T-cell (primary cell): ENCODE measurements at places on chromosomes 5 and 9.

DNA sequence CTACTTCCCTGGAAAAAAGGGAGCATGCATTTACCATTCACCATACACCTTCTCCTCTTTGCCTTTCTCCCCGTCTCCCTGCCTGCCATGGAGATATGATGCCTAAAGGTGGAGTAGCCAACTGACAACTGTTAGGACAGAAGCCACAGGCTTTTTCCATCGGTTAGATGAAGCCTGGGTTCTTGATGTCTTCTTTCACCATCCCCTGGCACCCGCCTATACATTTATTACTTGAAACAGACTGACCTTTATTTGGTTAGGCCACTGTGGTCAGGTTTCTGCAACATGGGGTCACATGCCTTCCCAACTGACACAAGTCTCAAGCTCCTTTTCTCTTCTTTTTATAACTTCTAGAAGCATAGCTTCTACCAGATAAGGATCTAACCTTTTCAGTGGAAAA is 7.1 kb downstream of the LCP2 start:
- H3K27ac ChIP-seq: peak overlapping the region; percentile 88
- H3K4me3 ChIP-seq: no peak overlapping the region
- DNase-seq: no peak

- no peak overlapping the region for H3K4me3 ChIP-seq
- H3K36me3 ChIP-seq: peaks cover 4% of the 10 kb centered on the region
- no peak for DNase-seq
- no peak overlapping the region for H3K27ac ChIP-seq
- no peaks in the 10 kb centered on the region for H3K27me3 ChIP-seq
These were observed 17.7 kb downstream of the PLGRKT start for GRCh38 chr9:5419987-5420386.

- DNase-seq: no peak
- peaks cover 21% of the 10 kb centered on the region for H3K27me3 ChIP-seq
- peaks cover 22% of the 10 kb centered on the region for H3K4me1 ChIP-seq
- peak overlapping the region; percentile 45 for H3K4me3 ChIP-seq
These were observed 1.7 kb downstream of the TLE1 start for GRCh38 chr9:81687521-81688261.

GRCh38 chr5:142746532-142747433 is 23.4 kb upstream of the ARHGAP26 start:
- no peak overlapping the region for H3K27ac ChIP-seq
- no peak overlapping the region for H3K4me3 ChIP-seq
- no peaks in the 10 kb centered on the region for H3K36me3 ChIP-seq
- H3K4me1 ChIP-seq: no peaks in the 10 kb centered on the region

GRCh38 chr5:128038643-128039042 is 44.9 kb upstream of the SLC12A2 start:
- H3K36me3 ChIP-seq: peaks cover 2% of the 10 kb centered on the region
- DNase-seq: no peak
- no peaks in the 10 kb centered on the region for H3K27me3 ChIP-seq
- no peaks in the 10 kb centered on the region for H3K4me1 ChIP-seq

GRCh38 chr5:401146-402034 is 41.6 kb upstream of the EXOC3 start:
- DNase-seq: no peak
- H3K27me3 ChIP-seq: no peaks in the 10 kb centered on the region
- H3K4me1 ChIP-seq: peaks cover 7% of the 10 kb centered on the region
- H3K27ac ChIP-seq: no peak overlapping the region
- H3K36me3 ChIP-seq: no peaks in the 10 kb centered on the region
- H3K4me3 ChIP-seq: no peak overlapping the region

DNA sequence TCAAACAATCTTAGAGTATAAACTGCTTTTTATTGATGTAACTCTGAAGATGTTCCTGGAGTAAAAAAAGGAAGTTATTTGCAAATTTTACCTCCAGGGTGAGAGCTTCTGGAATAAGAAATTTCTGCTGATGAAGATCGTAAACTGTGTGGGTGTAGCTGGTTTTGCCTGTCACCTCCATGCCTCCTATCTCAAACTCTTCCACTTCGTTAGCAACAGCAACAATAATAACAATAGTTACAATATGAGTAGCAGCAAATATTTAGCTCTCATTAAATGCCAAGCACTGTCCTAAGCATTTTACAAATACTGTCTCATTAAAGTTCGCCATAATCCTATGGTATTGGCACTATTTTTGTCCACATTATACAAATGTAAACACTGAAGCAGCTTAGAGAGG is 57.9 kb downstream of the GCNT1 start:
- no peaks in the 10 kb centered on the region for H3K36me3 ChIP-seq
- H3K27me3 ChIP-seq: no peaks in the 10 kb centered on the region
- H3K27ac ChIP-seq: no peak overlapping the region
- H3K4me3 ChIP-seq: no peak overlapping the region

GRCh38 chr5:140317859-140318258 is 15.0 kb upstream of the PFDN1 start:
- H3K4me1 ChIP-seq: no peaks in the 10 kb centered on the region
- no peak overlapping the region for H3K27ac ChIP-seq
- no peak overlapping the region for H3K4me3 ChIP-seq

- H3K36me3 ChIP-seq: no peaks in the 10 kb centered on the region
- H3K27me3 ChIP-seq: no peaks in the 10 kb centered on the region
- H3K27ac ChIP-seq: no peak overlapping the region
- H3K4me3 ChIP-seq: no peak overlapping the region
- no peak for DNase-seq
These were observed 35.0 kb upstream of the RIC1 start for GRCh38 chr9:5593904-5594303.
